IMR-90 (cell line): ENCODE measurements at places on chromosomes 3 and 15. TPM values are rescaled to one million over a fixed set of nuclear protein-coding genes. Genes with fewer than 3 reads are reported as not detected.

CYP11A1 gene
- 0.18 and 0.28 TPM in 2 replicates for total RNA-seq

DPPA2 gene
- not detected in 2 replicates for total RNA-seq

KBTBD8 gene
- 8.6 and 15.0 TPM in 2 replicates for total RNA-seq

ZNF609 gene
- total RNA-seq: 10.4 and 12.2 TPM in 2 replicates

GREM1 gene
- total RNA-seq: 848 and 1,032 TPM in 2 replicates

LRRIQ4 gene
- not detected in 2 replicates for total RNA-seq

CCDC54 gene
- total RNA-seq: not detected in 2 replicates

GNAT1 gene
- not detected in 2 replicates for total RNA-seq

CLDN18 gene
- not detected in 2 replicates for total RNA-seq

CPEB1 gene
- 6.9 and 12.5 TPM in 2 replicates for total RNA-seq

MUSTN1 gene
- not detected in 2 replicates for total RNA-seq

CCR3 gene
- not detected in 2 replicates for total RNA-seq

GMNC gene
- 0.18 and 0.28 TPM in 2 replicates for total RNA-seq

COX17 gene
- 2.0 and 8.6 TPM in 2 replicates for total RNA-seq

ADIPOQ gene
- not detected in 2 replicates for total RNA-seq

CCDC9B gene
- 19.7 and 30.0 TPM in 2 replicates for total RNA-seq
